ENCODE measurements at places on chromosomes 3 and 15.

DNA sequence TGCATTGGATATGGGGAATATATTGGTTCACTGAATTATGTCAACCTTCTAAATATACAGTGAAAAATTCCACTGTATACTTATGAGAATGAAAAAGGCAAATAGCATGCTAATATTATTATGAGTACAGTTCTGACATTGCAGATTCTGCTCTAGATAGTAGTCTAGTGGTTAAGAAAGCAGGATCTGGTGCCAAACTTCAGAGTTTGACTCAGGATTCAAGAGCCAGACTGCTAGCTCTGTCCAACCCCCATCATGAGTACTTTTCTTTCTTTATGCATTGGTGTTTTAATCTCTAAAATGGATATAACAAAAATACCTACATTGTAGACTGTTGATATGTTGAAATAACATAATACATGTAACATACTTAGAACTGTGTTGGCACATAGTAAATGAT, 57.3 kb upstream of the PLSCR4 start:
- no peak for DNase-seq

DNA sequence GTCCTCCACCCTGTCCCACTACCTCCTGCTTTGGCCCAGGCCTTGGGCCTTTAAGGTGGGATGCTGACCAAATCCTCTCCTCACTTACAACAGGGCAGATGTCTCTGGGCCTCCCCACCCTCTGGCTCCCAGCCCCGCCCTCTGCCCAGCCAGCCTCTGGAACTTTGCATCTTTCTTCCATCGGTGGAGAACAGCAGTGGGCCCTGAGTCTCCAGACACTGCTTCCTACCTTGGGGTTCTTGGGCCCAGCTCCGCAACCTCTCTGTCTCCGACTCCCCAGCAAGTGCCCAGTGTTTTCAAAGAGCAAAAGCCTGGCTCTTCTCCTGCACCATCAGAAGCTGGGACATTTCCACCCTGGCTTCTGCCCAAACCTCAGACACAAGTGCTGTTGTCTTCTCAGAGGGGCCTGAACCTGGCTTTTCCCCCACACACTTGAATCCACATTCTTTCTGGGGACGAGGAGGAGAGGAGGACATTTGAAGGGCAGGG, 33.1 kb downstream of the MRAS start:
- DNase-seq, result no peak

- DNase-seq, result no peak
These were observed 94.6 kb upstream of the PLXNA1 start for GRCh38 chr3:126888186-126888760.

GRCh38 chr15:32682569-32682968, 35.2 kb upstream of the GREM1 start:
- DNase-seq, result no peak

GRCh38 chr15:35936284-35936683, 390.3 kb upstream of the DPH6 start:
- no peak for DNase-seq

- no peak for DNase-seq
These were observed 55.8 kb downstream of the ADCY5 start for GRCh38 chr3:123392871-123393620.

DNA sequence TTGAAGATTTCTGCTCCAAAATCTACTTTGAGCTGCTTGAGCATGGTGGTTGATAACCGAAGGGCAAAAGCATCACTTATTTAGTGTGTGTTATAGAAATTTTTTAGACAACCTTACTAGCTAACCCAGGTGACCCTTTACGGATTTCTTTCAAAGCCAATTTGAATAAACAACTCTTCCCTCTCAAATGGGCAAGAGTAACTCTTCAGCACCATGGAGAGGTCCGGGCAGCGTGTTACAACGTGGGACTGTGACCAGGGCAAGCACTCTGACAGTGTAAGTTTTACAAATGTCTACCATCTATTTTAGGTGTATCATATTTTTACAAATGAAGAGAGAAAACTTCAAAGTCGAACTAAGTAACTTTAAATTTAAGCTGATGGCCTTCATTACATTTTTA, 471.8 kb downstream of the MFSD1 start:
- DNase-seq, result no peak

Measured in stimulated activated CD8-positive, alpha-beta memory T cell treated with anti-CD3 and anti-CD28 coated beads, Interleukin-7, amount 100 ng/mL, for 4 hours (primary cell).